WTC11 (cell line): ENCODE measurements at places on chromosomes 6 and 20.
A peak's percentile ranks its signal among the peaks of the same experiment; 100 is the strongest.

DNA sequence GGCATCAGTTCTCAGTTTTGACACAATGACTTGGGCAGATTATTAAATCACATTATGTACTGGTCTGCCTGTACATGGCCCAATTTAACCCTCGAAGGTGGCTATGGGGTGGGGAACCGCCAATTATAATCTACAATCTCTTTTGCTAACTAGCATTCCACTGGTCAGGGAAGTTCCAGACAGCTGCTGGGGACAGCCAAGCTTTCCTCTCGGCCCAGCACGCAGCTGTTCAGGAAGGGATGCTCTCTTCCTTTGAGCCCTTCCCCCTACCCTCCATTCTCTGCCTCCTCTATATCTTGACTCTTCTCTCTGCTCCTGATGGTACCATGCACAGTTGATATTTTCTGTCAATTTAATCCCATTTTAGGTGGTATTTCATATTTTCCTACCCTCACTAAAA lies 233.5 kb upstream of the AGPAT4 start:
- DNase-seq: no peak

- DNase-seq: no peak
Measured at GRCh38 chr6:8908638-8909037, 473.3 kb upstream of the SLC35B3 start.

DNA sequence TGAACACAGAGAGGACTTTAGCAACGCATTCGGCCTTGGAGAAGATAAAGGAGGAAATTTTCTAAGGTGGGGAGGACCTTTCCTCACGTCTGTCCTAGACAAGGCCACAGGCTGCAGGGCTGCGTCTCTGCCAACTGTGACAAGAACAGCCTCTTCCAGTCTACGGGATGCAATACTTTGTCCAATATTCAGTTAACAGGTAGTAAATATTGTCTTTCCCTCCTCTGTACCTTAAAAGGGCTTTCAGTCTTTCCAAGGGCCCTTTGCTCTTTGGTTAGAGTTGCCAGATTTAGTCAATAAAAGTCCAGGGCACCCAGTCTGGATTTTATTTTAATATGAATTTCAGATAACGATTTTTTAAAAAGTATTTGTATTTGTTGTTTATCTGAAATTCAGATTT lies 78.2 kb downstream of the ELOVL4 start:
- no peak for DNase-seq

DNA sequence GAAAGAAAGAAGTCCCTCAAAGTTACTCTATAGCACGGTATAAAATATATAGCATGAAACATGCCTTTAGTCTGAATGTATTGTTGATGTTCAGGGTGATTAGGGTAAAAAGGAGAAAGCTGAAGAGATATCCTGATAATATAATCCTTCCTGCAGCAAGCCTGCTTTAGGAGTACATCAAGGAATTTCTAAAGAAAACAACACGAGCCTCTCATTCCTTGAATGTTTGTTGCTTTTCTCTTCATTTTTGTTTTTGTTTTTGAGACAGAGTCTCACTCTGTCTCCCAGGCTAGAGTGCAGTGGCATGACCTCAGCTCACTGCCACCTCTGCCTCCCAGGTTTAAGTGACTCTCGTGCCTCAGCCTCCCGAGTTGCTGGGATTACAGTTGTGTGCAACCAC lies 79.1 kb downstream of the CD164 start:
- no peak for DNase-seq

- DNase-seq: no peak
Measured at GRCh38 chr6:28215425-28215824, 9.7 kb upstream of the ZSCAN9 start.

DNA sequence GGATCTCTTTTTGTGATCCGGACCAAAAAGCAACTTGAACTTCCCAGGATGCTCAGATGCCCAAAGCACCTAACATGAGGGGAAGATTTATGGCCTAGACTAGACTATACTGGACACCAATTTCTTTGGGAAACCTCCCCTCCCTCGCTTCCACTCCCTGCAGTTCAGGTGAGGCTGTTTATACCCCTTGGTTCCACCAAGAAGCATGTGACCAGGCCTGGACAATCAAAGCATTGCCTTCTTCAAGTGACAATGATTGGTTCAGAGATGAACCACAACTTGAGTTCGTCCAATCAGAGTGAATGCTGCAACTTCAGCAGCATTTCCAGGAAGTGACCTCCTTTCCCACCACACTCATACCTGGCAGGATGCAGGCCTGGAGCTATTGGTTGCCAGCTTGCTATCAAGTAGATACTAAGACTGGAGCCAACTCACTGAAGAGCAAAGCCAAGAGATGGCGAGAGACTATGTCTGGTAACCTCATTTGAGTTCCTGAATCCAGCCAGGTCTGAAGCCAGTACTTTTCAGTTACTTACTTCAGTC lies 45.6 kb upstream of the SLC9A8 start:
- DNase-seq: no peak

DNA sequence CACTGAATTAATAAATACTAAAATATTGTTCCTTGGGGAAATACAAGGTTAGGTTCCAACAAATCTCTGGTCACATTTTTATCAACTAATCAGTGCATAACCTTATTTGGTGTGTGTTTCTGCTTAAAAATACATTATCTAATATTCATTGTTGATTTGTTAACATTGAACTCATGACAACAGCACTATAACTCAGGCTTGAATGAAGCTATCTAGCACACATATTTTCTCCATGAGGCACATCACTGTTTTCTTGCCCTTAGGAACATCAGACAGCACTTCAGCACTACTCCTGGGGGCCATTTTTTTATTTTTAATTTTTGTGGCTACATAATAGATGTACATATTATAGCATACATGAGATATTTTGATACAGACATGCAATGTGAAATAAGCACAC lies 277.2 kb upstream of the NT5E start:
- DNase-seq: no peak

GRCh38 chr6:113909224-113909856 lies 52.2 kb downstream of the MARCKS start:
- DNase-seq: no peak

DNA sequence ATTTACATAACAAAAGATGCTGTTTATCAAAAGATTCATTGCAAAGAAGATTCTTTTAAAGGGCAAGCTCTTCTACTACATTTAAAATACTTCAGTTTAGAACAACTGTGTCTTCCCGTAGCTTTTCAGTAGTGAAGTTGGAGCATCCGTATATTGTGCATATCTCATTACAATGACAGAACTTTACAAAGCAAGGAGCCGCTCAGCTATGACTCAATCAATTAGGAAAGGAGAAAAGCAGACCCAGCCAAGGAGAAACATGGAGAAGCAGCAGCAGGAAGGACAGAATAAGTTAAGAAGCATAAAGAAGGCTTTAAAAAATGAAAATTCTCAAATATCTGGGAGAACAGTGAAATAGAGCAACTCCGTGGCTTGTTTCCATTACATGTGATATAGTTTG lies 132.6 kb upstream of the SMLR1 start:
- no peak for DNase-seq

DNA sequence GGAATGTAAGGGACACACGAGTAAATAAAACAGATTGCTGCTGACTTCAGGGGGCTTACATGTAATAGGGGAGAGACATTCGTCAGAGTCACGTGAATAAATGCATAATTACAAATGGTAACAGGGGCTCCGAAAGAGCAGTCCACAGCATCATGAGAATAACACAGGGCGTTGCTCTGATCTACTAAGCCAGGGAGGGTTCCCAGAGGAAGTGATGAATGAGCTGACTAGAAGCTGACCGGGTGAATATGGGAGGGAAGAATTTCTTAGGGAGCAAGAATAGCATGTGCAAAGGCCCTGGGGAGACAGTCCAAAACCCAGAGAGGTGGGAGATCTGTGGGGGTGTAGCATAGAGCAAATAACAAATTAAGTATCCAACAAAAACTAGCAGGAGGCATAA lies 2.4 kb downstream of the BPI start:
- DNase-seq: no peak

DNA sequence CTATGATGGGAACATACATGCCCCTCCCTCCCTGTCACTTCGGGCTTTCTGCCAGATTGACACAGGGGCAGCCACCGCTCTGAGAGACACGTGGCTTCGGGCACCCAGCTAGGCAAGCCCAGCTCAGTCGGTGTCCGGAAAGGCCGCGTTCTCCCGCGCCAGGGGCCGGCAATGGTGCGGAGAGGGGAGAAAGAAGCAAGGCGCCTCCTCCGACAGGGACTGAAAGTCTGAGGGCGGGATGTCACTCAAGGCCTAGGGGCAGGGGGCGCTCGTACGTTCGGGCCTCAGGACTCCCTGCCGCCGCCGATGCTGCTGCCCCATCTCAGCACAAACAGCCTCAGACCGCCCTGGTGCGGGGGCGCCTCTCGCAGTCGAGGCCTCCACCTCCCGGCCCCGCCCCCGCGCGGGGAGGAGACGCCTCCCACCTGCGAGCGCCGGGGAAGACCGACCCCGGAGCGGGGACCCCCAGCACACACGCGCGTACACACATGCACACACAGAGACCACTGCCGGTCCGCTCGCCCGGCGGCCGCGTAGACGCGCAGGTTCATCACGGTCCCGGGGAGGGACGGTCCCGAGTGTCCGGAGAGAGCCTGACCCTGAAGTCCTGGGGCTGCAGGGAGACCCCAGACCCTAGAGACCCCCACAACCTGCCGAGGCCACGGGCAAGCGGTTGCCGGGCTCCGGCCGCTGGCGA lies 1.9 kb downstream of the GRM4 start:
- peak; percentile 87 for DNase-seq

DNA sequence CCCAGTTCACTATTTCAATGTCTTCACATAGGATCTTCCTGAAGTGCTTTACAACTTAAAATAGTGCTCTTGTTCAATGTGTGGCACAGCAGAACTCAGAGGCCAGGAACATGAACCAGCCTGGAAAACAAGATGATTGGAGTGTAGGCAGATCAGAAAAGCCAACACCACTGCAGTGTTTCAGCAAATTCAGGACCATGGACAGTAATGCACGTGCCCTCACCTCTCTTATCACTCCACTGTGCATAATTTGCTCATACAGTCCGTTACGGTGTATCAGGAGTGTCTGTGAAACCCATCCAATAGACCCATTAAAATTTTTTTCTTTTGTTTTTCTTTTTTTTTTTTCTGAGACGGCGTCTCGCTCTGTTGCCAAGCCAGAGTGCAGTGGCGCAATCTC lies 27.6 kb upstream of the HACE1 start:
- no peak for DNase-seq
